Activated gamma-delta T cell (primary cell): ENCODE measurements at places on chromosomes 3 and 15.

GRCh38 chr3:75144406-75144805 is 519.7 kb upstream of the FRG2C start:
- DNase-seq = no peak

- no peak for DNase-seq
Observed at GRCh38 chr15:87498560-87498959, 758.0 kb downstream of the NTRK3 start.

DNA sequence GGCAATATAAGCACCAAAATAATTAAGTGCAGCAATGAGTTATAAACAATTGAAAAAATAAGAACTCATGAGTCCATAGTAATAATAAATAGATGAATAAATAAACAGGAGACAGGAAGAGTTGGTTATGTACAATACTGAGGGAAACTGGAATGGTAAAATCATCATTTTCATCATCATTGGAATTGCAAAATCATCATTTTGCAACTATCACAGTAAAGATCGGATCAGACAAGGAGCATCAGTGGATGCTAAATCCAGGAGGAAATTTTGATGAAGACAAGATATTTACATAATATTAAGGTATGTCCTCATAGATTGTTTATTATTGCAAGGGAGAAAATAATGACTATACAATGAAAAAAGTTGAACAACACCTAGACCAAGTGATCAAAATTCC is 38.8 kb upstream of the ACAN start:
- DNase-seq = no peak

DNA sequence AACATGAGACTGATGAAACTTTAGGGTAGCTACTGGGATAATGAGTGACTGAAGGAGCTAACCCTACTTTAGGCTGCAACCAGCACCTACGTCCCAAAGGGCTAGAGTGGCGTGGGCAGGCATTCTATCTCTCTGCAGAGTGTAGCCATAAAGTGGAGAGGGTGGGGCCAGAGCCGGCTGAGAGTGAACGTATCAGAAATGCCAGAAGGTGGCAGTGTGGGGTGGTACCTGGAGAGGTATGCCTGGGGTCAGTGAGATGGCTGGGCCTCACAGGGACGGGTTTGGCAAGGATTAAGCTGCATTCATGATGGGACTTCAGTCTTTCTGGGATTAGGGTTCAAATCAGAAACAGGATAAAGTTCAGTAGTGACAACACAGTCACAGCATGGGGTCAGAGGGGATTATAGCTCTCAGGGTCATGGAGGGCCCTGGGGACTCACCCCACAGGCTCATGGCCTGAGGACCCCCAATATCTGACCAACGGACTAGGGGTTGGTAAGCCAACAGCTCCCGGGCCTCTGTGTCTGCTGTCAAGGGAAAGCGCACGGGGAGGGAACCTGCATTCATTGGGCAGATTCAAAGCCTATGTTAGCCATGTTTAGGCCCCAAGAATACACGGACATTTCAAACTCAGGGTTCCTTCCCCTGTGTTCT is 86.5 kb upstream of the FOXB1 start:
- no peak for DNase-seq

DNA sequence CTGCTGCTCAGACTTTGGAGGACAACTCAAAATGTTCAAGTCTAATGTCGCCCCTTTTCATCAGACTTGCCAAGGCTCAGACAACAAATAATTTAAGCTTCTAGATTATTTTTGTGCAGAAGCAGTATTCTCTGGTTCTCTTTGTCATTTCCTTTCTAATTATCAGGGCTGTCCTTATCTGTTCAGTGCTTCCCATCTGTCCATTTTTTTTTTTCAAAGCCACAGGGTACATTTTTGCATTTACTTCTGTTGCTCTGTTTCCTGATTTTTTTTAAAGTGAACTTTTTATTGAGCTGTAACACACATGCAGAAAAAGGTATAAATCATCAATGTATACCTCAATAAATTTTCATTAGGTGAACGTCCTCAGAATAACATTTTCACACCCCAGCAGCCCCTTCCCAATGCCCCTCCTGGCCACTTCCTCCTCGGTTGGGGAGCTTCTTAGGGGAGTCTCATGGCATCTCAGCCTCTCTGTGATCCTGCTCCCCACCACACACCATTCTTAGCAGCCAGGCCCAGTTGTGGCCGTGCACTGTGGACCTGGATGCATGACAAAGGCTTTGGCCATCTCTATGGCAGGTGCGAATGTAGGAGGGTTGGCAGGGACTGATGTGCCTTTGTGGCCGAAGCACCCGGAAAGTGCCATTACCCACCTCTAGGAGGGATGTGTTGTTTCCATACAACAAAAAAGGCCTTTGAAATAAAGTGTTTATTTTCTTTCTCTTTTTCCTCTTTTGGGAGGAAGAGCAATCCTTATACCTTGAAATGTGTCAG is 303.5 kb upstream of the LRRFIP2 start:
- DNase-seq = no peak

- no peak for DNase-seq
Observed at GRCh38 chr3:106425916-106426315, 557.1 kb upstream of the CBLB start.

GRCh38 chr3:126376444-126376843 is 18.3 kb upstream of the CFAP100 start:
- no peak for DNase-seq

- no peak for DNase-seq
Observed at GRCh38 chr3:197959500-197959890, 522 bp upstream of the LMLN start.

GRCh38 chr15:65423150-65423975 is 616 bp upstream of the IGDCC4 start:
- DNase-seq = no peak

DNA sequence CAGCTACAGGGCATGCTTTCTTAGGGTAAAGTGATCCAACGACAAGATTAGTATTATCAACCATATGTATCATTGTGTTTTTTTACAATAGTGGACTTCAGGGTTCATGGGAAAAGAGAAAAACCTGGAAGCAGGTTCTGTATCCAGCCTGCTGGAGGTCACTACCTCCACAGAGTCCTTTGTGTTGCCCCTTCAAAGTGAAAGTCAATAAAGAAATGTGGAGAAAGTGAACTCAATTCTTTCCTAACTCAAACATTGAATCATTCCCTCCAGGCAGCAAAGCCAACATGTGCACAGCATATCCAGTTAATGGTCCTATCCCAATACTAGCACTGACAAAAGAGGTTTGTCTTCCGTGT is 45.4 kb downstream of the FGF7 start:
- no peak for DNase-seq

GRCh38 chr15:85941186-85941855 is 138.3 kb upstream of the AGBL1 start:
- no peak for DNase-seq

DNA sequence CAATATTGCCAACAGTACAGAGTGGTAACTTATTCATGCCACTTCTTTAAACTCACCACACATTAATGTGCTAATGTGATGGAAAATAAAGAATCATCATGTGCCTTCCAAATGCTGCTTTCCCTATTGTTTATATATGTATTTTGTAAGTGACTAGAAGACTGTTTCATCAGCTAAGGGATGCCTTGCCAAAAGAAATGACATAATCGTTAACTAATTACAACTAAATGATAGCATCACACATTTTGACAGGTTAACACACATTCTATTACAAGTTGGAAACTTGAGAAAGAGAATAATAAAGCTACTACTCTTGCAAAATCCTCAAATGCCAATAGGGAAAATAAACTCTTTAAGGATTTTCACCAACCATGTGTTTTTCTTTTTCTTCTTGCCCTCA is 329.9 kb upstream of the AGTR1 start:
- no peak for DNase-seq

DNA sequence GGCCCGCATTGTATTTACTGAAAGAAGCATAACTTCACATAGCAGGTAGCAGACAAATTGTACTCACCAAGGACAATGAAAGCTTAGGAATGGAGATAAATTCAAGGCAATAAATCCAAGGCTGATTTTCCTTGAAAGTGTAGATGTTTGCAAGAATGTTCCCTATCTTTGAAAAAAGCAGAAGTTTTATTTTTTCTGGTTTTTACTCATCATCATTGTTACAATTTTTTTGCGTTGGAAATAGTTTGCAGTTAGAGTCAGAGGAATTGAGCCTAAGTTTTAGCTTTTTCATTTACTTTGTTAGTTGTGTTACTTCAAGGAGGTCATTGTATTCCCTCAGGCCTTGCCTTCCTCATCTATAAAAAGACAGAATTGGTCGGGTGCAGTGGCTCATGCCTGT is 213.9 kb upstream of the TBL1XR1 start:
- DNase-seq = no peak

- no peak for DNase-seq
Observed at GRCh38 chr3:122294359-122294758, 30.7 kb upstream of the CSTA start.

GRCh38 chr3:89488800-89489580 is 381.6 kb downstream of the EPHA3 start:
- DNase-seq = no peak

GRCh38 chr3:82423268-82424030 is 662.0 kb upstream of the GBE1 start:
- no peak for DNase-seq

GRCh38 chr3:43411429-43411828 is 125.1 kb downstream of the SNRK start:
- no peak for DNase-seq

- DNase-seq = no peak
Observed at GRCh38 chr3:190594171-190594570, 80.3 kb downstream of the IL1RAP start.

- no peak for DNase-seq
Observed at GRCh38 chr3:152257563-152258035, 11.1 kb upstream of the MBNL1 start.

- no peak for DNase-seq
Observed at GRCh38 chr3:130596484-130596883, 79.5 kb downstream of the COL6A6 start.

GRCh38 chr3:106117490-106117858 is 248.7 kb upstream of the CBLB start:
- no peak for DNase-seq

DNA sequence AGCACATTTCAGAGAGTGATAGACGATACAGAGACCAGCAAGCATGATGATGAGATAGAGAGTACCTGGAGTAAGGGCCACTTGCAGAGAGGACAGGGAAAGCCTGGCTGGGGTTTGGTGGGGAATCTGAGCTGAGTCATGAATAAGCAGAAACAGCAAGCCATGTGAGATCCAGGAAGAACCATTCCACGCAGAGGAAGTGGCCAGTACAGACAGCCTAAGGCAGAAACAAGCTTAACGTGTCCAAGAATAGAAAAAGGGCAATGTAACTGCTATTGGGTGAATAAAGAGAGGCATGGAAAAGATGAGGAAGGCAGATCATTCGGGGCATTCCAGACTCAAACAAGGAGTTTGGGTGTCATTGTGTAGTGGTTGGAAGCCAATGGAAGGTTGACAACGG is 816.3 kb upstream of the CFAP20DC start:
- DNase-seq = no peak
